ENCODE measurements at places on chromosomes 3 and 15.
A peak's percentile ranks its signal among the peaks of the same experiment; 100 is the strongest.

GRCh38 chr15:93025625-93025982, 63.4 kb downstream of the RGMA start:
- no peak for DNase-seq

DNA sequence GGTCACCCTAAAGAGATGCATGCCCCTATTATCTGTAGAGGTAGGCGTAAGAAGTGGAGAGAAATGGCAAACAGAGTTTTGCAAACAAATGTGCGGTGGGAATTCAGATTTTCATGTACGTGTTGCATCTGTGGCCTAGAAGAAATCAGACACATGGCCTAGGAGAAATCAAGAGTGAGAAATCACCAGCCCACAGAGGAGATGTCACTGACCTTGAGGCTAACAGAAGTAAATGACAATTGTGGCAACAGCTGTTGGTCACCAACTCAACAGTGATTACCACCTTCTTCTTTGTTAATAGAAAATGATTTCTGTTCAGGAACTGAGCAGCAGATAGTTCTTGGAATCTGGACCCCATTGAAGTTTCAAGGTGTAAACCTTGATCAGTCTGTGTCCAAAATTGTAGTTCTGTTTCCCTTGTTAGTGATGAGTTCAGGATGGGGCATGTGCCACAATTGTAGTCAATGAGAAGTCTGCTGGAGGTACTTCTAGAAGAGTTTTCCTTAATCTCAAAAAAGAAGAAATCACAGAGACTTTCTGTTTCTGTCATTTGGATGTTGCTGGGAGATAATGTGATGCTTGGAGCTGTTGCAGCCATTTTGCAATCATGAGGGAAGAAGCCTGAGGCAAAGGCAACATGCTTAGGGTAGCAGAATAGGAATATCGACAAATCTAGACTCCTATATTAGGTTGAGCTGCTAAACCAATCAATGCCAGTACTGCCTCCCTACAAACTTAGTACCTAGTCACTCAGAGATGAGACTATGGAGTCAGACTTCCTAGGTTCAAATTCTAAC, 34.3 kb upstream of the RFTN1 start:
- no peak for DNase-seq

- DNase-seq, result no peak
Measured at GRCh38 chr3:65577843-65578430, 460.8 kb downstream of the MAGI1 start.

- no peak for DNase-seq
Measured at GRCh38 chr3:78825118-78825857, 942.5 kb downstream of the ROBO1 start.

DNA sequence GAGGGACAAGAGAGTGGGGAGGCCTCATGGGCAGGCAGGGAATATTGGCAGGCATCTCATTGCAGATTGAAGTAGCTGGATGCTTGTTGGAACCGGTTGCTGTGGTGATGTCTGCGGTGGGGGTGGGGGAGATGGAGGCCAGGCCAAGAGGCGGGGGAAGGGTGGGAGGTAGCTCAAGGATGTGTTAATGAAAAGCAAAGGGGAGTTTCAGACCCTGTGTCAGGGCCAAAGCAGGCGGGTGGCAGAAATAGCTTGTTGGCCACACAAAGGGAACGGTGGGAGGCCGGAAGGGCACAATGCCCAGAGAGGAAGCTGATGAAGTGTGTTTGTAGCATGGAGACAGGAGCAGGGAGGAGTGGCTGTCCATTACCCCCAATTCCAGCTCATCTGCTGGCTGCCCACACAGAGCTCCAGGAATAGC, 28.0 kb downstream of the CCDC33 start:
- no peak for DNase-seq

GRCh38 chr3:58657036-58657520, 9.5 kb downstream of the FAM3D start:
- DNase-seq, result no peak

DNA sequence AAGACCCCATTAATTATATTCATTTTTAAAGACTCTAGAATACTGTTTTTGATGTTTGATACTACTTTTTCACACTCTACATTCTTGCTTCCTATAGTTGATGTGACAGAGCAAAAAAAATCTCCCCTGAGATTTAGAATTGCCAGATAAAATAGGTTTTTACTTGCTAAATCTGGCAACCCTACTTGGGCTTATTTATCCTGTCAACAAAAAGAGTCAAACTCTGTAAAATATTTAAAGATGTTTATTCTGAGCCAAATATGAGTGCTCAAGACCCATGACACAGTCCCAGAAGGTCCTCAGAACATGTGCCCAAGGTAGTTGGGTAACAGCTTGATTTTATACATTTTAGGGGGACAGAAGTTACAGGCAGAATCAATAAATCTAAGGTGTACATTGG, 72.3 kb downstream of the DAPK2 start:
- DNase-seq, result no peak

GRCh38 chr3:33064929-33065328, 32.0 kb downstream of the GLB1 start:
- peak; percentile 40 for DNase-seq

DNA sequence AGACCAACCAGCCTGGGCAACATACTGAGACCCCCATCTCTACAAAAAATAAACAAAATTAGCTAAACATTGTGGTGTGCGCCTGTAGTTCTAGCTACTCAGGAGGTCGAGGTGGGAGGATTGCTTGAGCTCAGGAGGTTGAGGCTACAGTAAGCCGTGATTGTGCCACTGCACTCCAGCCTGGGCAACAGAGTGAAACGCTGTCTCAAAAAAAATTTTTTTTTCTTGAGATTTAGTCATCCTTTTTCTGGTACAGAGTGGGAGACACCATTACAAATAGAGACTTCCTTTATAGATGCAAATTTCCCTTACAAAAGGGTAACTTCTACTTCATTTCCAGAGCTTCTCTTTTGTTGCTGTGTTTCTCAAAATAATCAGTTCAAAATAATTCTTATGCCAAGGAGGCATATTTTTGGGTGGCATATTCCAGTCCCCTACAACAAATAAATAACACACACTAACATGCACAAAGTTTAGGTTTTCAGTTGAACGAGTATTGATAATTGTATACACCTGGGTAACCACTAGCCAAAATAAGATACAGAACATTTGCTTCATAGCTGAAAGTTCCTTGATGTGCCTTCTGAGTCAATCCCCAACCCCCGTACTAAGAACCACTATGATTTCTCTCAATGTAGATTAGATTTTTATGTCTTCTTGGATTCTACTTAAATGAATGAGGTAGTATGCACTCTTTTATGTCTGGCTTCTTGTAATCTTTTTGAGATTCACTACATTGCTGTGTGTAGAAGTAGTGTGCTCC, 248.9 kb upstream of the PROK2 start:
- no peak for DNase-seq

GRCh38 chr3:194536871-194537637, 50.3 kb upstream of the ATP13A3 start:
- no peak for DNase-seq

GRCh38 chr3:127776347-127776746, 46.0 kb downstream of the MGLL start:
- no peak for DNase-seq

DNA sequence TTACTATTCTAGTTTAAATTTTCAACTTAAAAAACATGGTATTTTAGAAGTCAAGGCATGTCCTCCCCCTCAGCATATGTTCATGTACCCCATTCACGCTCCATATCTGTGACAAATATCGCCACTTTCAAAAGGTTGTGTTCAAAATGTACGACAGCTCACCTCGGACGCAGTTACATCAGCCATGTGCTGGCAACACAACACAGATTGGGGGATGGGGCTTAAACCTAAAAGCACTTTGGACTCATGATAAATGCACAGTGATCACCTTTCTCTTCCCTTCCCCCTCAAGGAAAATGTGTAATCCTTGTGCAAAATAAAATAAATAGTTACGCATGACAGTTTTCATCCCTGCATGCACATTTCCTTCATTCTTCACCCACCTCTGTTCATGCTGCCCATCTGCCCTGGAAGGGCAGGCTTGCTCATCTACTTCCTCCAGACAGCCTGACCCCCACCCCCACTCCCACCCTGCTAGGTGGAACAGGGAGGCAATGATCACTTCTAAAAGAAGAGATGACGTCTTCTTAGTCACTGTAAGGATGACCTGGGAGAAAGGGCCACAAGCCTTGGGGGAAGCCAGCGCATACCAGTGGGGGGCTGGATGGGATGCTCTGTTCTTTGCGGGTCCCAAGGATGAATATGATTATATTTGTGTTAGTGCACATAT, 271.4 kb upstream of the SEMA6D start:
- no peak for DNase-seq

- no peak for DNase-seq
Measured at GRCh38 chr3:119598410-119599098, 869 bp downstream of the PLA1A start.

- no peak for DNase-seq
Measured at GRCh38 chr15:80480909-80481308, 76.7 kb downstream of the ARNT2 start.

GRCh38 chr15:87634361-87634760, 622.2 kb downstream of the NTRK3 start:
- no peak for DNase-seq

- DNase-seq, result no peak
Measured at GRCh38 chr15:65286069-65286703, 497 bp downstream of the PARP16 start.

- DNase-seq, result no peak
Measured at GRCh38 chr15:76791511-76791910, 113.6 kb downstream of the SCAPER start.

DNA sequence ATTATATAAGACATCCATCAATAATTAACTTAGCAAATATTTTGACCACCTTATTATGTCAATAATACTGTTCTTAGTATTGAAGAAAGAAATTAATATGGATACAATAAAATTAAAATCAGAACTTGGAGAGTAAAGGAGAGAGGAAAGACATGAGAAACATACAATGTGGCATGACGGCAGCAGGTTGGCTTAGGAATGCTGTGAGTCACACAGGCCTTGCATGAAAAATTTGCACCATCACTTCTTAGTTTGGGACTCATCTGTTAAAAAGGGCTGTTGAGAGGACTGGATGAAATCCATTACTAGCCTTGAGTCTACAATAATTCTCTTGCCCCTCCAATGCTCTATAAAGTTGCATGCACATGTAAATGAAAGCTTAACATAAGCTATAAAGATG, 880.8 kb downstream of the ROBO1 start:
- DNase-seq, result no peak

GRCh38 chr3:39255503-39256325, 24.1 kb downstream of the CX3CR1 start:
- DNase-seq, result no peak

DNA sequence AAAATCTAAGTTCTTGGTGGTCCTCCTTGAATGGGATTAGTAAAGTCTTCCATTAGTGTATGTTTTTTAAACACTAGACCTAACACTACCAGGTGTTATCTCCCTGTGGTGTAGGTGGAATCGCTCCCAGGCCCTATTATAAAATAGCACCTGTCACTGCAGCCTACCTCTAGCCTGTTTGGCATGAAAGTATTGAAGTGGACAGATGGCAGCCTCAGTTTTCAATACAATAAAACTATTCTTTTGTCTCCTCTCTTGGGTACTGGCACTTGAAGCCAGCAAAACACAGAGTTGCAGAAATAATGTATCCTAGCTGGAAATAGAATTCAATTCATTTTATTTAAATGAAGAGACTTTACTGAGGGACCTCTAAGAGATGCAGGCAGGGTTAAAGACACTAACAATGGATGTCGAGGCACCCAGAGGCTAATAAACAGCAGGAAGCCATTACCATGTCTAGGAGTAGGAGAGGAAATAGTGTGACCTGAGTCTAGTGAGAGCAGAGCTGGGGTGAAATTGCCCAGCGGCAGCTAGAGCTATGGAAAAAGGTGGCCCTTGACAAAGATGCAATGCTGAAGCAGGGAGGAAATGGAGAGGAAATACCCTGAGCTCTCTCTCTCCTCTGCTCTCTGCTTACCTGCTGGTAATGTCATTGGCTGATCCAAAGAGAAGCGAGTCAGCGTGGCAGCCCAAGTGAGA, 49.1 kb upstream of the TMEM158 start:
- DNase-seq, result no peak

- no peak for DNase-seq
Measured at GRCh38 chr3:6721491-6721890, 139.4 kb upstream of the GRM7 start.

GRCh38 chr15:70375006-70375431, 277.3 kb upstream of the TLE3 start:
- DNase-seq, result no peak

DNA sequence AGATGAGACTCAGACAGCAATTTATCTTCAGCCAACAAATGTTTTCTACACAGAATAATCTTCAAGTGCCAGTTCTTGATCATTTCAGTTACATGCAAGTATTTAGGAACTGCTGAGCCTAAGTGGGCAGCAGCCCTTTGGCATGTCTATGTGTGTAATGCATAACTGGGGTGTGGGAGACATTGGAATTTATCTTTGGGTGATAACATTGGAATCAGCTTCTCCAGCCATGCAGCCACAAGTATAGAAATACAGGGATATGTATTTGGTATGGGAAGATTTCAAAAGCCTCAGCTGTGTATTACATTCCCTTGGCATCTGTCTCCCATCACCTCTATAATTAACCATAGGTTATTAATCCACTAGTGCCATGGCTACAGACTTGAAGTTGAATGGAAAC, 63.4 kb upstream of the FOXP1 start:
- DNase-seq, result no peak

DNA sequence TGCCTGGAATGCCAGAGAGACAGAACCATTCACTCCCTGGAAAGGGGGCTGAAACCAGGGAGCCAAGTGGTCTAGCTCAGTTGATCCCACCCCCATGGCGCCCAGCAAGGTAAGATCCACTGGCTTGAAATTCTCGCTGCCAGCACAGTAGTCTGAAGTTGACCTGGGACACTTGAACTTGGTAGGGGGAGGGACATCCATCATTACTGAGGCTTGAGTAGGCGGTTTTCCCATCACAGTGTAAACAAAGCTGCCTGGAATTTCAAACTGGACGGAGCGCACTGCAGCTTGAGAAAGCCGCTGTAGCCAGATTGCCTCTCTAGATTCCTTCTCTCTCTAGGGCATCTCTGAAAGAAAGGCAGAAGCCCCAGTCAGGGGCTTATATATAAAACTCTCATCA, 310.7 kb upstream of the DPPA4 start:
- no peak for DNase-seq

- DNase-seq, result no peak
Measured at GRCh38 chr3:135911110-135911509, 54.4 kb upstream of the PPP2R3A start.

DNA sequence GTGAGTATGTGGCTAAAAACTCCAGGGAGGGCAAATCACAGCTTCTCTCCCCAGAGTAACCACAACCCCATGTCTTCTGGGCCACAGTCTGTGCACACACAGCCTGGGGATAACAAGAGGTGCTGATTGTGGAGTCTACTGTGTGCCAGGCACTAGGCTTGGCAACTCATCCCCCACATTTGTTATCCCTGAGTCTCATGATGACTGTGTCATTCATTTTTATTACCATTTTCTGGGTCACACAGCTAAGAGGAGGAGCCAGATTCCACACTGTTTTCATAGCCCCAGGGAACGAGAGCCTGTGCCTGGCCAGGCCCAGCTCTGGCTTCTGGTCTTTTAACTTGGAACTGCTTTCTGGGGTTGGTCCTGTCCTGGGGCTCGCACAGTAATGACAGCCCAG, 34.5 kb downstream of the ESYT3 start:
- no peak for DNase-seq

- DNase-seq, result no peak
Measured at GRCh38 chr3:162842549-162843216, 1346.1 kb downstream of the OTOL1 start.

All from effector CD4-positive, alpha-beta T cell (primary cell).